ENCODE measurements at places on chromosomes 16 and 17.

- DNase-seq = no peak
Measured at GRCh38 chr17:80111702-80112470, 10.5 kb downstream of the GAA start.

- DNase-seq = no peak
Measured at GRCh38 chr16:72989579-72990551, 58.1 kb downstream of the ZFHX3 start.

DNA sequence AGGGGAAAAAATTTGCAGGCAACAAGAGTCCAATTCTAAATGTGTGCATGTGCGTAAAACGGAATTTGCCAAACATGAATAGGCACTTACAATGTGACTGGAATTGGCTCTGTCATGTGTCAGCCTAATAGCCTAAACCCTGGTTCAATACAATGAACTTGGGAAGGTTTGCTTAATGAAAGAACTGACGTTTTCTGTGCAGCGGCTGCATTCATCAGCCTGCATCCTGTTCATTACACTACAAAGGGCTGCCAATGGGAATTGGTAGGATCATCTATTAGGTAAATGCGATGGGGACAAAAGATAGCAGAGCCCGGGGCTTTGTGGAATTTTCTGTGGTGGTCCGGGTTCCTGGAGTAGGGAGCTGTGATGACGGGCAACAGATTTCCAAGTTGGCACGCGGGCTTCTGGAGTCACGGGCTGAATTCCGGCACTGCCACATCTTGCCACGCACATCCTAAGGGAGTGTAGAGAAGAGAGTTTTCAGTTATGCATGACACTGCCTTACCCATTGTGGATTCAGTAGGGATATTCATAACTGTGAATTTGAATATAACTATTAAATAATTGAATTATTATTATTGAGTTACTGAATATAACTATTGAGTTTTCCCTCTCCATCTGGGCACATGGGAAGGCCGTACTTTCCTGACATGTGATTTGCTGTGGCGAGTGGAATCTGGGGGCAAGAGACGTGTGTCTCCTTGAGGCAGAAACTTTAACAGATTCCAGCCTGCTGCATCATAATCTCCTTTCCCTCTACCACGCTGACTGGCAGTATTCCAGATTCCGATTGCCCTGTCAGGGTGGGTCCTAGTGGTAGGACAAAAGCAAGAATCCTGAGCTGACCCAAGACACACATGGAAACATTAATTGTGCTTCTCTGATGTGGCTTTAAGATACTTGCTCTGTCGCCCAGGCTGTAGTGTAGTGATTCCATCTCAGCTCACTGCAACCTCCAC lies 565.6 kb downstream of the WWOX start:
- no peak for DNase-seq

- no peak for DNase-seq
Measured at GRCh38 chr16:58793366-58793765, 59.2 kb upstream of the GOT2 start.

DNA sequence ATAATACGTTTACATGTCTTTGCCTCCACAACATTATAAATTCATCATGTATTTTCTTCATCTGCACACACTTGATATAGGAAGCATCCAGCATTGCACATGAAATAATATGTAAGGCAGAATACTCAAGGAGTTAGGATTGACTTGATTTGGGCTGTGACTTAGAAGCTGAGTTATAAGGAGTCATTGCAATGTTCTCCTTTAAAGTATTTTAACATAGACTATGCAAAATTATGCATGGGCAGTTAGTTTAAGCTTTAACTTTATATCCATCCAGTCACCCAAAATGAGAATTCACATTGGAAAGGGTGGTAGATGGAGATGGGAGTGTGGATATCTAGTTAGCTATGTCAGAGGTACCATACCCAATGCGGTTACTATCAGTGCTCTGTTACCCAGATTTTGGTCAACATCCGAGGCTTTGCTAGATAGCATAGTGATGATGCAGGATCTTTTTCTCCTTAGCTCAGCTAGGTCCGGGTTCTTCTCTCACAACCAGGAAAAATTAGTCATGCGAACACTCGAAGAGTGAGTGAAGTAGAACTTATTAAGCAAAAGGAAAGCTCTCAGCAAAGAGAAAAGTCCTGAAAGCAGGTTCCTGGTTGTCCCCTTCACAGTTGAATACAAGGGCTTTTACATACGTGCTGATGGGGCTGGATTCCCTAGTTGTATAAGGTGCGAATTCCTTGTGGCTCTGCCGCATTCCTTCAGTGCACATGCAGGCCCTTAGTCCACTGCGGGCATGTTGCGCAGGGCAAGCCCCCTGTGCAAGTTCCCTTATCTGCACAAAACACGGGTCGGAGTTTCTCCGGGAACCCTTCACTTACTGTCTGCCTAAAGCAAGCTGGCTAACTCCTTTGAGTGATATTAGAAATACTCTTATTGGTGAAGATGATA lies 73.1 kb upstream of the FAM20A start:
- DNase-seq = no peak

All from stimulated activated CD8-positive, alpha-beta memory T cell treated with anti-CD3 and anti-CD28 coated beads, Interleukin-4, amount 100 ng/mL, for 48 hours (primary cell).